ENCODE measurements at places on chromosomes 4 and X.
A peak's percentile ranks its signal among the peaks of the same experiment; 100 is the strongest.

GRCh38 chr4:5660185-5660584, 48.2 kb downstream of the EVC2 start:
- DNase-seq, result no peak

DNA sequence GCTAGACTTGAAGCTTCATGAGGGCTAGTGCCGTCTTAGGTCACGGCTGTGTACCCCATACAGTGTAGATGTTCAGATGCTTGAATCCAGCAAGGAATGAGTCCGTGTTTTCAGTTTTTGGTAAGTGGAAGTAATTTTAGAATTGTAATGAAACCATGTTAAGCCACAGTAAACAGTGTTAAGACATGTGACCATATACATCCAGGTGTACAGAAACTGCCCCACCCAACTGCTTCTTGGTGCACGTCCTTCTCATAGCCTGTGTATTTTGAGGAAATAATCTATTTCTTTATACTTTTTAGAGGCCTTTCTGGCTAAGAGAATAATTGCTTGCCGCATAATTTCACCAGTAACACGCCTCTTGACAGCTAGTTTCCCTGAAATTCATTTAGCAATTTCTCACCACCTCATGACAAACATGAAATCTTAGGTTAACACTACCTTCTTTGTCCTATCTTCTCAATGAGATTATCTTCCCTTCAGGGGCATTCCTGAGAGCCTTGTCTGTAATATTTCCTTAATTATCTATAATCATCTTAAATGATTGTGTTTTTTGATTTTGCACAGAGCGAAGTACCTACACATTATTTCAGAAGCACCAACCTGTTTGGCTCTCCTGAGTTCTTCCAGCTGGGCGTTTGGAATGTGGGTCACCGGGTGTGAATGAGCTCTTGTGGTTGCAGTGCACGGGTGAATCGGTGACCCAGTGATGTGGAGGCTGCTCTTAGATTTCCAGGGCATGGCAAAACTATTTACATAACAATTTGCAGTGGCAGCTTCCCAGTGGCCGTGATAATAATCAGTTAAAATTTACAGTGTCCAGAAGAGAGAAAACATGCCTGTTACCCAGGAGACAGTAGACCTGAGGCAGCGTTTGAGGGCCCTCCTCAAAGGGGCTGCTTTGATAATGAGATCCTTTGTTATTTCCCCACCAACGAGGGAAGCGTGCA, 50.2 kb upstream of the TADA2B start:
- no peak for DNase-seq

DNA sequence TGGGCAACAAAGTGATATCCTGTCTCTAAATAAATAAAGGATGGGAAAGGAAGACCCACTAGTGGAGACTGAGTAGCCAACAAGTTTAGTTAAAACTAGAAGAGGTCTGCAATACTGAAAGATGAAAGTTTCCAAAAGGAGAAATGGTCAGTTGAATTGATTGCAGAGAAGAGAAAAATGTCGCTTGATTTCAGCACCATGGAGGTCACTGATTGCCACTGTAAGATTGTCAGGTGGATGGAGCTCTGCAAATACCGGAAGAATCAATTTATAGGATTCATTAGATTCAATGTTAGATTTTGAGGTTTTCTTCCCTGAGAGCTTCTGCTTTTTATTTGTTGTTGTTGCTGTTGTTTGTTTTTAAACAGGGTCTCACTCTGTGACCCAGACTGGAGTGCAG, 5.4 kb upstream of the FNIP2 start:
- DNase-seq, result no peak

DNA sequence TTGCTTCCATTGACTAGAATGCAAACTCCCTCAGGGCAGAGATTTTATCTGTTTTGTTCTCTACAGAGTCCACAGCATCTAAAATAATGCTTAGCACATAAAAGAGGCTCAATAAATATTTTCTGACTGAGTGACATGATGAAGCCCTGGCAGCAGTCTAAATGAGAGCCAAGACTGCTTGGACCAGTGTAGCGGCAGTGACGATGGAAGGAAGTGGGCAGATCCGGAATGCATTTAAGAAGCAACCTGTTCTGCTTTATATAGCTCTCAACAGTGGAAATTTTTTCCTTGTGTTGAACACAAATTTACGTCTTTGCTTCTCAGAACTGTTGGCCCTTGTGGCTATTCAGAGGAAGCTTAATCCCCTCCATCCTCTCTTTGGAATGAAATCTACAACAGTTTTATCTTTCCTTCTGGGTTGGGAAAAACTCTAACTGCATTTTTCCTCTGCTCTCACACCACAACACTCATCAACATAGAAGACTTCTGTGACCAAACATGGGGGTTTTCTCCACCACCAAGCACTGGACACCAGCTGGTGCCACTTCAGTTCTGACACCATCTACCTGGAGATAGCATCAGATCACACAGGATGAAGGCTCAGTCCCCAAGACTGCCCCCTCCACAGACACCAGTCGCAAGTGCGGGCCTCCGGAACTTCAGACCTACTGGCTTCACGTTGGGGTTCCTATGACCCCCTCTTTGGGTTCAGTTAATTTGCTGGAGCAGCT, 7.0 kb upstream of the BEND4 start:
- no peak for DNase-seq

DNA sequence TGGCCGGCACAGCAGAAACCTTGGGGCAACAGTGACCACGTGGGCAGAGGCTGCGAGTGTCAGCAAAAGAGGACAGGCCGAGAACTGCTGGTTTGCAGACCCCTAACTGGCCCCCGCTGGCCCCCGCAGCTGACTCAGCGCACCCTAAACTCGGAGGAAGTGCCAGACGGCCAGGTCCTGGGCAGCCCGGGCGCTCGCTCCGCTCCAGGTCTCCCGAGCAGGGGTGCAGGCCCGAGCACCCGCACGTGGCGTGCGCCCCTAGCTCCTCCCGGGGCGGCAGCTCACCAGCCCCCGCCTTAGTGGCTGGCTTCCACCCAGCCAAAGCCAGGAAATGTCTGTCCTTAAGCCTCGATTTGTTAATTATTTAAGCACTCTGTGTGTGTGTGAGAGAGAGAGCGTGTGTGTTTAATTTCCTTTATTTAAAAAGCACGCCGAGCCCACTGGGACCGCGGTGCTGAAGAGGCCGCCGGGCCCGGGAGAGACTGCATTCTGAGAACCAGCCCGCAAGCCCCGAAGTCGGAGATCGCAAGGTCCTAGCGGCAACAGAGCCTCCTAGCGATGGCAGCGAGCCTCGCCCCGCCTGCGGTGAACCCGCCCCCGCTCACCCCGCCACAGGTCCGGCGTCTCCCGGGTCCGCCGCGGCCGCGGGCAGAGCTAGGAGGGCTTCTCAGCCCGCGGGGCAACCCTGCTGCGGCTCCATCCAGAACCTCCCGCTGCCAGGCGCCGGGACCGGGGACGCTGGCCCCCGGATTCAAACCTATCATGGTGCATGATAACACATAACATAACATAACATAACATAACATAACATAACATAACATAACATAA, 45.9 kb upstream of the CDKN2AIP start:
- peak; percentile 67 for DNase-seq

- DNase-seq, result no peak
Measured at GRCh38 chr4:174213731-174214100, 69.8 kb downstream of the FBXO8 start.

DNA sequence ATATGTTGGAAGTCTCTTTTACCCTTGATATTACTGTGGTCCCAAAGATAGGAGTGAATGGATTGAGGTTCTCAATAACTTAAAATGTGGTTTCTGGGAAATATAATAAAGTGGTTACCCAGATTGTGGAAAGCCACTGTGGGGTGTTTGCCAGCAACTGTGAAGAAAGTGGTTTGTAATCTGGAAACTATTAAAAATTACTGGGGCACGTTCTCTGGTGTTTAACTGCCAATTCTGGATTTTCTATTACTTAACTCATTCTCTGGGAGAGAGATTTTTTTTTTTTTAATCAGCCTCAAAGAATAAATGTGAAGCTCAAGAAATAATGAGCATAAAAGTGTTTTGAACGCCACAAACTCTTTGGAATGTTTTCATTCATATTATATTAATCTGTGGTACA, 4.9 kb upstream of the CXCL6 start:
- DNase-seq, result no peak

- no peak for DNase-seq
Measured at GRCh38 chrX:140022482-140022881, 57.2 kb upstream of the CXorf66 start.

- no peak for DNase-seq
Measured at GRCh38 chr4:8770518-8771257, 101.0 kb downstream of the HMX1 start.

GRCh38 chr4:153215921-153216320, 11.7 kb downstream of the TRIM2 start:
- DNase-seq, result no peak

GRCh38 chrX:30612250-30612655, 34.7 kb upstream of the TASL start:
- DNase-seq, result no peak

GRCh38 chr4:84583876-84584380, 1.0 kb downstream of the CDS1 start:
- DNase-seq, result peak; percentile 9

DNA sequence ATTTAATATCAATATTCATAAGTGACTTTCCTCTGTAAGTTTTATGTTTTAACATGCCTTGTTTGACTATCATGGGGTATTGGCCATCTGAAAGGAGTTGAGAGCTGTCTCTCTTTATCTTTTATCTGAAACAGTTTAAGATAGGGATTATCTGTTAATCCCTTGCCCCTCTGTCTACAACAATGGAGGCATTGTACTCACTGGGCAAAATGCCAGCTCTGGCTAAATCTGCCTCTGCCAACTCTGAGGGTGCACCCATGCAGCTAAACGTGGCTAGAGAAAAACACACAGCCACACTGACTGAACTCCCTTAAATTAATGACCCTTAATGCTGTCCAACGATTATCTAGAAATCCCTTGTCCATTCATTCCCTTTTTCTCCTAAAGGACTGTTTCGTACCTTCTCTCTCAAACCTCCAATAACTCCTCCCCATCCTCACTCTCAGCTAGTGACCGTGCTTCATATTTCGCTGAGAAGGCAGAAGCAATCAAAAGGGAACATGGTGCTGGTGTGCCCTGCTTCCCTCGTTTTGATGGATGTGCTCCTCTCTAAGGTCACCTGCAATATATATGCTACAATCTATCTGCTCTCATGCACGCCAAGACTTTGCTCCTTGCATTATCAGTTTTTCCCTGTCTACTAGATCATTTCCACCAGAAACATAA, 10.3 kb downstream of the PHKA2 start:
- DNase-seq, result no peak

- DNase-seq, result no peak
Measured at GRCh38 chr4:47002580-47002979, 9.2 kb upstream of the GABRA4 start.

GRCh38 chrX:10387011-10387410, 230.2 kb downstream of the CLCN4 start:
- no peak for DNase-seq

DNA sequence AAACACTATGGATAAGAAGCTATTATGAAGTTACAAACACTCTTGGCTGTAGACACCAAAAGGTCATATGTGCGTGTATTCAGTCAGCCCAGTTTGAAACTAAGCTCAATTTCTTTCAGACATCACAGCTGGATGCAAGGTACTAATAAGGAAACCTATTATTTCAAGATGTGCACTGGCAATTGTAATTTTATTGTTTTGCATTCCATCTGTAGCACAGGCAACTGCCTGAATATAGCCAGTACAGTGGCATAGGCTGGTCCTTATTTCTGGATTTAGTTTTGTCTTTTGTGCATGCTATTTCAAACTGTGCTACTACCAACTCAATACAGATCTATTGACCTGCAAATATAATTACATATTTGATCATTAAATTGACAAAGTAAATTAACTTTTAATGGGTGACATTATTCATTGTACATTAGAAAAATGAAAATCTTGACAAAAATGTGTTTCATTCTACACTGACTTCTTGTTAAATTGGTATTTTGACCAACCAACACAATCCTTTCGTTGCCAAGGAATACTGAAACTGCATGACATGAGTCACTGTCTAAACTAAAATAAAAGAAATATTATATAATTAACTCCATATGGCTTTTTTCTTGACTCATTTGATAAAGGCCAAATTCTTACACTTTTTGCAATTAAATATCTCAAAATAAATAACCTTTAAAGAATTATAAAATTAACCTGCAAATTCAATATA, 594.3 kb upstream of the ADGRL3 start:
- DNase-seq, result no peak

DNA sequence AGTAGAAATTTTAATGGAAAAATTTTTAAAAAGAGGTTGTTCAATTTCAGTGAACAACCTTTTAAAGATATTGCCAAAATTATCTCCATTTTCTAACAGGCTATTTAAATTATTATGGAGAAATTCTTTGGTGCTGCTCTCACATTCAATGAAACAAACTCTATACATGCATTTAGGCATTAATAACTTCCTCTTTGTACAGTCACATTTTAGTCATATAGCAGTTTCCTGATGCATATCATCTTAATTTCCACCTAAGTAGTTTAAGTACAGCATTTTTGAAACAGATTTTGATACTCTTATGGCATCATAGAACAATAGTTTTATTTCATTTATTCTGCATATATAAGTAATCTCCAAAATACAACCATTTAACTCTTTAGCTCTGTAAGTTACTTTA, 500.1 kb downstream of the STPG2 start:
- no peak for DNase-seq

DNA sequence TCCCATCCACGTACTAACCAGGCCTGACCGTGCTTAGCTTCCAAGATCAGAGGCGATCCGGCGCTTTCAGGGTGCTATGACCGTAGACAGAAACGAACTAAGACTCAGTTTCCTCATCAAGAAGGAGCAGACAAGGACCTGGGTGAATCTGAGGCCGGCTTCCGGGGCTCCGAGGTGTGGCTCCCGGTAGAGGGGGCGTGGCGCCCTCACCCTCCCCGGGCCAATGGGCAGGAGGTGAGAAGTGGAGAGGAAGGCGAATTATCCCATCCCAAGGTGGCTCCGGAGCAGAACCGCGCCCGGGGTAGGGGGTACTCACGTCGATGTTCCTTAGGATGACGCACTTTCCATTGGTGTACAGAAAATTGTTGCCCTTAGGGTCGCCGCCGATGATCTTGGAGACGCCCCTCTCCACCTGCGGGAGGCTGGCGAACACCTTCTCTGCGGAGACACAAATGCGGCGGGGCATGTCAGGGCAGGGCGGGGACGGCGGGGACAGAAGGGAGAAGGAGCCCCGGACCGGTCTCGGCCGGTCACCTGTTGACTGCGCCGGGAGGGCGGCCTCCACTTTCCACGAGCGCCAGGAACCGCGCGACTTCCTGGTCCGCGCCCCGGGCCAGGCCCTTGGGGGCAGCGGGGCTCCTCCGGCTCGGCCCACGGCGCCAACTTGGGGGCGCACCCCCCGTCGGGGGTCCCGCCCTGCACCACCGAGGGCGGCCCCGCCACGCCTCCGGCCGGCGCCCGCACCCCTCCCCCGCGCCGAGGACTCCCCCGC, 616 bp downstream of the WDR1 start:
- DNase-seq, result peak; percentile 79

GRCh38 chrX:131235768-131236545, 53.1 kb downstream of the IGSF1 start:
- no peak for DNase-seq

DNA sequence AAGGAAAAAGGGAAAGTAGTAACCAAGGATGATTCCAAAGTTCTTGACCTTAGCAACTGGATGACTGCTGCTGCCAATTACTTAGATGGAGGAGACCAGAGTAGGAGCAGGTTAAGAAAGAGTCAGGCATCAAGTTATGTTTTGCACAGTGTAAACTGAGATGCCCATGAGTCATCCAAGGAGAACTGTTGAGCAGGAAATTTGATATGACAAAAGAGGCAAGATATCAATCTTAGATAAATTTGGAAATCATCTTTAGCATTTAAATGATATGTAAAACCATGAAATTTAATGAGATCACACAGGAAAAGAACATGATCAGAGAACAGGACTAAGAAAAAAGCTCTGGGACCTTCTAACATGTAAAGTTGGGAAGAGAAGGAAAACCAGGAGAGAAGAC, 361.3 kb downstream of the OPHN1 start:
- DNase-seq, result no peak

- no peak for DNase-seq
Measured at GRCh38 chr4:152398060-152398459, 137.8 kb downstream of the FBXW7 start.
